ENCODE measurements at places on chromosomes 2 and 18. TPM values are rescaled to one million over a fixed set of nuclear protein-coding genes. Genes with fewer than 3 reads are reported as not detected.

- no peak for DNase-seq
These were observed 28.1 kb downstream of the PIK3C3 start for GRCh38 chr18:41982942-41983660.

GRCh38 chr2:82857967-82858366 is 1601.1 kb downstream of the SUCLG1 start:
- no peak for DNase-seq

SANBR gene
- 7.5 TPM for total RNA-seq

DNA sequence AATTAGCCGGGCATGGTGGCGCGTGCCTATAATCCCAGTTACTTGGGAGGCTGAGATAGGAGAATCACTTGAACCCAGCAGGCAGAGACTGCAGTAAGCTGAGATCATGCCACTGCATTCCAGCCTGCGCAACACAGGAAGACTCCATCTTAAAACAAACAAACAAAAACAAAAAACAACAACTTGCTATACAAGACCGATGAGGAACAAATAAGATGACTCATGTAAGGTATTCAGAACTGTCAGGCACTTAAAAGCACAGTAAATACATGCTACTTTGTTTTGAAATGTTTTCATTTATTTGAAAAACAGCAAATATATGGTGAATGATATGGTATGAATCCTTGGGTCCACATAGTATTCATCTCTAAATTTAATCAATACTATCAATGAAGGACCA is 66.7 kb downstream of the TRIP12 start:
- no peak for DNase-seq

ITGB6 gene
- 0.17 TPM for total RNA-seq

DNA sequence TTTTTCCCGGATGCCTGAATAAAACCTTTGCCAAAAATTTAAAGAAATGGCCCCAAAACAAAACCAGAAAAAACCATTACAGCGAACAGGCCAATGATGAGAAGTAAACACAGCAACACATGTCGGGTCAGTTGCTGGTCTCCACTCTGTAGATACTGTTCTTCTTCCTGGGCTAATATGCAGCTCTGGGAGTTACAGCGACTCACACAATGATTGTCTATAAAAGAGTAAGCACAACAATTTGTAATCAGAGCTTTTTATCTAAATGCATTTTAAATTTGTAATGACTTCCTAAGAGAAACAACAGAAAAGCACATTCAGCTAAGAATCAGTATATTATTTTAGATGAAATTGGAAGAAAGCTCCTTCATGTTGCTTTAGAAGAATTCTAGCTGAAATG is 40.3 kb downstream of the GPR155 start:
- DNase-seq, result no peak

GRCh38 chr2:189933041-189933440 is 129.5 kb downstream of the MSTN start:
- DNase-seq, result no peak

DNA sequence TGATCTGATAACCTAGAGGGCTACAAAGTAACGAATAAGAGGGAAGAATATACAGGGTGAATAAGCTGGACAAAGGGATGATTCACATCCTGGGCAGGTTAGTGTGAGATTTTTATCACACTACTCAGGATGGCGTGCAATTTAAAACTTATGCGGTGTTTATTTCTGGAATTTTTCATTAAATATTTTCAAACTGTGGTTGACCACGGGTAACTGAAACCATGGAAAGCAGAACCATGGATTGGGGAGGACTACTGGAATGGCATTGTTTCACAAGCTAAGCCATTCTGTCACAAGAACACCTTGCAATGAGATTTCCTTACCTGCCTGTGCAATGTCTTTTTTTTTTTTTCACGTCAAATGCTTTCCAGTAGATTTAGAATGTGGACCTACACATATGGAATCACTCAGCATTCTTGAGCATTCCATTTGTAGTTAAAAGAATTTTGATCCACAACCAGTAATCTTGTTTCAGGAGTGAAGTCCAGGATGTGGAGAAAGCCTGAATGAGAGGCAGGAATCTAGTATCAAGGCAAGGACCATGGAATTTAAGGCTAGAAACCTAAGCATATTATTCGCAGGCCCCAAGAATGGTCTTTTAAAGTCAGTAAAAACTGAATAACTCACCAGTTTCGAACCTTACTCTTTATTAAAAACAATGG is 8.0 kb upstream of the CDK15 start:
- DNase-seq, result no peak

CIB4 gene
- total RNA-seq, result not detected

DNA sequence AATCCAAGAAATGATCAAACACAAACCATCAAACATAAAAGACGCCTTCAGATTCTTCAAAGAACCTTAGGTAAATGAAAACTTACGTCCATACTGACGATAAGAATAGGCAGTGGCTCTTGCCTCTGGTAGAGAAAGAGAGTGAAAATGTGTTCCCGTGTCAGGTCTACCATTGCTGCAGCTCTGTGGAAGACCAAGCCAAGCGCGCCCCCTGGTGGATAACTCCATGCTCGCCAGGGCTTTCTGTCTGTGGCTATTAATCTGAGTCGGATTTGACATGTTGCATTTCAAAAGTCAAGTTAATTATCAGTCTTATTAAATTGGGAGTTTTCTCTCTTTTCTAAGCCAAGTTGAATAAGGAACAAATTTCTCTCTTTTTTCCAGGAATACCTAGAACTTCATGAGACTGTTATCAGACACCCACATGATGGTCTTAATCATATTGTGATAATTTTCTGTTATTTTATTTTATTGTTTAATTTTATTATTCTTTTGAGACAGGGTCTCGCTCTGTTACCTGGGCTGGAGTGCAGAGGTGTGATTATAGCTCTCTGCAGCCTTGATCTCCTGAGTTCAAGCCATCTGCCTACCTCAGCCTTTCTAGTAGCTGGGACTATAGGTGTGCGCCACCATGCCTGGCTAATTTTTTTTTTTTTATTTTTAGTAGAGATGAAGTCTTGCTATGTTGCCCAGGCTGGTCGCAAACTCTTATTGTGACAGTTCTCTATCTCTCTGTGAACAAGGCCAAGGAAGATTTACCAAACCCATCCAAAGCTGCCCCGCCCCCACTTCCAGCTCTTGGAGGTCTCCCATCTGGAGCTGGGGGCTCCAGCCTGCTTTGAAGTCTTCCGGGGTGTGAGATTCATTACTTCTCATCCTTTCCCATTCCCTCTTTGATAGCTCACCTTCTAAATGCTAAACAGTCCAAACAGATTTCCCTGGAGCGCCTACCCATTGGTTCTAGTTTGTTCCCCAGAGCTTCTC is 15.8 kb upstream of the ZAP70 start:
- peak; percentile 98 for DNase-seq

- DNase-seq, result no peak
These were observed 106.8 kb downstream of the ASAP2 start for GRCh38 chr2:9313443-9313842.

DNA sequence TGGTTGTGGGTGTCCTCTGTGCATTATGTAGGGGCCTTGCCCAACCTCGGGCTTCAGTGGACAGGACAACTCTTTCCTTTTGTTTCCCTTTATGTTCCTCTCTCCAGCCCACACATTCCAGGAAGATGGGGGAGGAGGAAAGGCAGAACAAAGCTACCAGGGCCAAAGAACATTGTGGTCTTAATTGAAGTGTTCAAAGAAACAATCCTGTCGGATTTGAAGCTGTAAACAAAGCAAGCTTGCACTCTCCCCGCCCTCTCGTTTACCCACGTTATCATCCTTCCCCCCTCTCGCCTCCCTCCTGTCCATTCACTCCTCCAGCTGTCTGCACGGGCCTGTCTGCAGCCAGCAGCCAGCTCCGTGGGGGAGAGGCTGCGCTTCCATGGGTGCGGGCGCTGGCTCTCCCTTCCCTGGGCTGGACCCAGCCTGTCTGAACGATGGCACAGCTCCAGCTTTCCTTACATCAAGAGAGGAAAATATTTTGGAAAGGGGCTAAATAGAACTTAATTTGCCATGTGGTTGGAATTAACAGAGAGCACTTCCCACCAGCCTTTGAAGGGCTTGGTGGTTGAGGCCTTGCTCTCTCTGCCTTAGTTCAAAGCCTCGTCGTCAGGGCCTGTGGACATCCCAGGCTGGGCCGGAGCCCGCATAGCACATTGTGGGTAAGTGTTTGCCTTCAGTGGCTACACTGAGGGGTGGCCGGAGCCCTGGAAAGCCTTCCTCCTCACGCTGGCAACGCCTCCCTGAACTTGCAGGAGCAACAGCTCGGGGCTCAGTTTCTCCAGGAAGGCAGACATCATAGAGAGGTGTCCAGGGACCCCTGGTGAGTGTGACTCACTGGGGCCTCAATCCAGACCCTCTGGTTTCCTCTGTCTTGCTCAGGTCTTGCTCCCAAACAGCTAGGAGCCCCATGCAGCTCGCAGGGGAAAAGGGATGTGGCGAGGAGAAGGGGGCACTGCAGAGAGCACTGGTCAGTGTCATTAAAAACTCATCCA is 60.6 kb upstream of the HS6ST1 start:
- DNase-seq, result no peak

GRCh38 chr2:236159778-236160170 is 8.4 kb downstream of the GBX2 start:
- no peak for DNase-seq

DNA sequence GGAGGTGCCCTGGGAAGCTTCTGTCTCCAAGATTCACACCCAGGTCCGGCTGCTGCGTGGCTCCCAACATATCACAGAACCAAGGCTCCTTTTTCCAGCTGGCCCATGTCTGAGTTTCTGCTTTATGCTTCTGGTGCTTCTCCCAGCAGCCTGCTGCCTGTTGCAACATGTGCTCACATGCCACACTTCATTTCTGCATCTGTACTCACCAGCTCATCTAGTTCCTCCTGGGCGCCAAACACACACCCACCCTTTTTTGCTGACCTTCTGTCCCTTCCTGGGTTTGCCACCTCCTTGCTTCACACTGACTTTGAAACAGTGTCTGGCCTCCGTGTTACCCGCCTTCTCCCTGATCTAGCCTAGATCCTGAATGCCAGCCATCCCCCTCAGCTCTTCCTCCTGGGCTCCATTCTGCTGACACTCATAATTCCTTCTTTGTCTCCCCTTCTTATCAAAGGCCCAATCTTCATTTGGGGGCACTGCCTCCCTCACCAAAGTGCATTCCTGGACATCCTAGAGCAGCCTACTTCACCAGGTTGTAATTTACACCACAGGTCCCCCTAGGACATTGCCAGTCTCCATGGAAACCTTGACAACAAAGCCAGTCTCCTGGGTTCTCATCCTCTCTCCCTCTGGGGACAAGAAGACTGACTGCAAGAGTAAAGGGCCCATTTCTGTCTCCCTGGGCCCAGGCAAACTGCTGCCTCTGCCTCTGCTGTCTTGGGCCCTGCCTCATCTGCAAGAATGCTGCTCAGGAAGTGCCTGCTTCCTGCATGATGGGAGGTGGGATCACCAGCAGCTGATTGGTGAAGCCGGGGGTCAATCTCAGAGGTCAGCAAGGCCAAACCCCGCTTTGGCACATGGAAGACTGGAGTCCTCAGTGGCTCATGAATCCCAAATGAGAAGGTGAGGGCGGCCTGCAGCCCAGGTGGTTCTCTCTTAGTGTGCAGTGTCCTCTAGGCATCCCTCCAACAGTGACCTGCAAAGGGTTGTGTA is 13.9 kb upstream of the PROM2 start:
- DNase-seq, result peak; percentile 70

DNA sequence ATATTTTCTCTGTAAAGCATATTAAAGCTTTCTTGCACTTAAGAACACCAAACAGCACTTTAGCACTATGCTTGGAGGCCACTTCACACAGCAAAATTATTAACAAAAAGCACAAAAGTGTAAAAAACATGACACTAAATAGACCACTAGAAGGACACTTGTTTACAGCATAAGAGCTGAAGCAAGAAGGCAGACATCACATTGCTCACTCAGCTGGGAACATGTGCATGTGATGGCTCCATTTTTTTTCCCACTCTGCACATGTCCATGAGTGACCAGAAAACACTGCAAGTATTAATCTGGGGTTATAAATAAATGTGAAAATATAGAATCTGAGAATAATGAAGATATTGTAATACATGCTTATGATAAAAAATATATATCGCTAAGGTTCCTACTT is 103.1 kb upstream of the MAPRE2 start:
- no peak for DNase-seq

GRCh38 chr2:64462940-64463700 is 9.2 kb downstream of the LGALSL start:
- no peak for DNase-seq

DNA sequence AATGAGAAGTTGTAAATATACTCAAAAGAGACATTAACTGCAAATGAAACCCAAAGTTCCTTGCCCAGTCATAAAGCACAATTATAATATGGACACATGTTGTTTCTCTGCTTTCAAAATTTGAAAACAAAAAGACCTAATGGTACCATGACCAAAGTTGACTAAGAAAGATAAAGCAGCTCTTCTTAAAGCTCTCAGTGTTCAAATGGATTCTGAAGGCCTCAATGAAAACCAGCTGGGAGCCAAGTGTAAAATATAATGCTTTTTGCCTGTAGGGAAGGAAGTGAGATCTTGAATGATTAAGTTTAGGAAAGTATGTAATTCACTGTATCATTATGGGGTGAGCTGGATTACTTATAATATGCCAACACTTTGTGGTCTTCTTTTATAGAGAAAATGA is 178.6 kb downstream of the SATB2 start:
- DNase-seq, result no peak
